ENCODE measurements at places on chromosomes 12 and 14. TPM values are rescaled to one million over a fixed set of nuclear protein-coding genes. Genes with fewer than 3 reads are reported as not detected.

Gene FIGNL2
- 0.46 TPM for polyA plus RNA-seq

Gene KRT75
- 0.14 TPM for polyA plus RNA-seq

Gene C12orf50
- polyA plus RNA-seq, result not detected

Gene DPY19L2
- polyA plus RNA-seq, result 3.7 TPM

Gene IFI27
- polyA plus RNA-seq, result 159 TPM

Gene GPR162
- polyA plus RNA-seq, result 59.9 TPM

Gene OLR1
- polyA plus RNA-seq, result 0.88 TPM

Gene MYF6
- polyA plus RNA-seq, result not detected

Gene LRIG3
- polyA plus RNA-seq, result 4.8 TPM

Gene RNASE7
- not detected for polyA plus RNA-seq

Gene NEMF
- polyA plus RNA-seq, result 12.6 TPM

Gene KRT78
- polyA plus RNA-seq, result not detected

All from brain (organoid and tissue), 16 donors.